Osteocyte (in vitro differentiated cells): ENCODE measurements at places on chromosomes 7 and 10.

- DNase-seq, result no peak
Observed at GRCh38 chr10:98720551-98720950, 273.8 kb upstream of the HPS1 start.

DNA sequence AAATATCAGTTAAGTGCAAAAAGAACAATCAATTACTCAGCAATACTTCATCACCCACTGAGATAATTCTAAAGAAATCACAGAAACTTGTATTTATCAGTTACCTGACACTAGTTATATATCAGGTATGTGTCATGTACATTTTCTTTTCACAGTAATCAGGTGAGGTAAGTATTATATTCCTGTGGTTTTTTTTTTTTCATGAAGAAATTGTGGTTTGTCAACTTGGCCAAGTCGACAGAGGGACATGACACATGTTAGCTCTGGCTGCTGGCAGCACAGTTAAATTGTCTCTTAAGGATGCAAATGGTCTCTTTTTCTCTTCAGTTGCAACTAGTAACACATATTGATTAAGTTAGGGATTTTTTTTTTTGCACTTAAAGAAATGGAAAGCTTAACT, 13.7 kb upstream of the GPR141 start:
- no peak for DNase-seq

GRCh38 chr10:17210361-17210760, 8.9 kb upstream of the TRDMT1 start:
- no peak for DNase-seq

- DNase-seq, result no peak
Observed at GRCh38 chr10:29387269-29387668, 98.4 kb downstream of the LYZL1 start.

- no peak for DNase-seq
Observed at GRCh38 chr7:12650080-12650479, 37.4 kb upstream of the ARL4A start.

GRCh38 chr10:121904888-121905287, 22.9 kb downstream of the ATE1 start:
- no peak for DNase-seq

DNA sequence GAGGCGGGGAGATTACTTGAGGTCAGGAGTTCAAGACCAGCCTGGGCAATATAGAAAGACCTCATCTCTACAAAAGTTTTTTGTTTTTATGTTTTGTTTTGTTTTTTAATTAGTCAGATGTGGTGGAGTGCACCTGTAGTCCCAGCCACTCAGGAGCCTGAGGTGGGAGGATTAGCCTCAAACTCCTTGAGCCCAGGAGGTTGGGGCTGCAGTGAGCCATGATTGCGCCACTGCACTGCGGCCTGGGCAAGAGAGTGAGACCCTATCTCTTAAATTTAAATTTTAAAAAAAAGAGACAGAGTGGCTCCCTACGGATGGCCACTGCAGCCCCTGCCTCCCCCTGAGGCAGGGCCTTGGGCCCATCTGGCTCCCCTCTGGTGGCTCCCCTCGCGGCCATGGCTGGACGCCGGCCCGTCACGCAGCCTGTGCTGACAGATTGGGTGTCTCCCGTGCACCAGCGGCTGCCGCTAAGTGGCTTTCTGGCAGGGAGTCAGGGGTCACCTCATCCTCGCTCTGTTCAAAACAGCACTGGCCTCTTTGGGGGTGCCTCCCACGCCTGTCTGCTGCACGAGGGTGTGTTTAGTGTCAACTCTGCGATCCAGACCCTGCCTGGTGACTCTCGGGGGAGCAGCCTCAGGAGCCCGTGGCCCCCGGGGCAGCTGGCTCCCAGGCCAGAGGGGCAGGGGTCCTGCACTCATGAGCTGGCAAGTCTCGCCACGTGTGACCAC, 44.4 kb upstream of the ELN start:
- DNase-seq, result no peak

- no peak for DNase-seq
Observed at GRCh38 chr10:127973791-127974311, 66.9 kb downstream of the PTPRE start.

DNA sequence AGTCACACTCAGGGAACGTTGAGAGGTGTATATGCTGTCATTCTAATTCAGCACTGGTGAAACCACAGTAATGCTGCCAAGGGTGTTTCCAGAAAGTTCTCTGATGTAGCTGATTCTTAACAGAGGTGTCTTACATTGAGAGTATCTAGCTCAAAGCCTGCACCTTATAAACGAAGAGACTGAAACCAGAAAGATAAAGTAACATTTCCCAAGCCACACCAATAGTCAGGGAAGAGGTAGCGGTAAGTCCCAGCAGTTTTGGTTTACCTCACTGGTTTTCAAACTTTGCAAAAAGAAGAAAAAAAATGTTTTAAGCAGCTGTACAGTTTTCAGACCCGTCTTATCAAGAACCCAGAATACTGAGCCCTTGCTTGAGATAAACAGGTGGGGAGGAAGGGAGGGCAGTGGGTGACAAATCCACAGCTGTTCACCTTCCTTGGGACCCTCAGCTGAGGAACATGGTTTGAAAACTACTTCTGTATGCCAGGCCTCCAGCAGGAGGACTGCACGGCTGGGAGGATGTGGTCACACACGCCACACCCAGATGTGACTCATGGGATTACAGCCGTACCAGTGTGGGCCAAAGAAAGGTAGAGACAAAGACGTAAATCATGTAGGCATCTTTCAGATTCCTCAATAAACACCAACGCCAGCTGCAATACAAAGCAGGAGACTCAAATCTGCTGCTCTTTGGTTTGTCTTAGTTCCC, 63.9 kb upstream of the GSDME start:
- DNase-seq, result no peak

DNA sequence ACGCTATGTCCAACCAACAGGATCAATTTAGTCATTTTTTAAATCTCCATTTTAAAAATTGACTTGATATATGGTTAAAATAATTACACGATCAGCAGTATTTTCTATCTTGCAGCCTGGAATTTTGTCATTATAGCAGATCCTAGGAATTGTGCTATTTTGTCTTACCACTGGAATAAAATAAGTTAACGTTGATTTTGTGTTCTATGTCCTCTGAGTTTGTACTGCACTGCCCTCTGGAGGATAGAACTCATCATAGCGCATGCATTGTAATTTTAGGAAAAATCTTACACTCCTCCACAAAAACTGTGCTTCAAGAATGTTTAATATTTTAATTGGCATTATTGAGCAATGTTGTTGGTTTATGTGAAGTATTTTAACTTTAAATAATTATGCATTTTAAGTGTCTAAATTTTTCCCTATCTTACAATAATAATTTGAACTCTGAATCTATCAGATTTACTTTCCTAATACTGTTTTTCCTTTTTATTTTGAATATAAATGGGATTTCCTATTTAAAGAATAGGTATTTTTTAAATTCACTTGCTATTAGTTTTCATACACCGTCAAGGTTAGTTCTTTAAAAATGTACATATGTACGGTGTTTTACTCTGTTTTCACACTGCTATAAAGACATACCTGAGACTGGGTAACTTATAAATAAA, 220.1 kb downstream of the PPP1R3A start:
- DNase-seq, result no peak

DNA sequence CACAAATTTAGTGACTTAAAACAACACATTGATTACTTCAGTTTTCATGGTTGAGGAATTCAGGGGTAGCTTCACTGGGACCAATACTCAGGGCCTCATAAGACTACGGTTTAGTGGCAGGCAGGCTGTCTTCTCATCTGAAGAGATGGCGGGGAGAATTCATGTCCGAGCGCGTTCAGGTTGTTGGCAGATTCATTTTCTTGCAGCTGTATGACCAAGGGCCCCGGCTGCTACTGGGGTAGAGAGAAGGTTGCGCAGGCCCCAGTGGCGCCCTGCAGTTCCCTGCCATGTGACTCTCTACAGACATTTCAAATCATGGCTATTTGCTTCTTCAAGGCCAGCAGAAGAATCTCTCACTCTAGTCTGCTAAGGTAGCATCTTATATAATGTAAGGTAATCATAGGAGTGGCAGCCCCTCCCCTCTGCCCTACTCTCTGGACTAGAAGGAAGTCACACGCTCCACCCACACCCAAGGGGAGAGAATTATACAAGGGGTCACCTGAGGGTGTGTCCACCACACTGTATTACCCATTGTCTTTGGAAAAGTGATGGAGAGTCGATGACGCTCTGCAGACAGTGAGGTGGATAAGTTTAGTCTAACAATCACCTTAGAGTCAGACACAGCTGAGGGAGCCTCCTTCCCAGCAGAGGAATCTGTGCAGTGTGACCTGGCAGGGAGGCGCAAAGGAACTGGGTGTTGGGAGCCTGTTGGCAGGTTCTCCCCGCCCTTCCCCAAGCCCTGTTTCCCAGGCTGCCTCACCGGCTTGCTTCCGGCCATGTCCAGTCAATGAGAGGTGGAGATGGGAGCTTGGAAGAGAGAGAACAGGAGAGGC, 35.7 kb upstream of the PLEKHA1 start:
- peak; percentile 63 for DNase-seq

- DNase-seq, result no peak
Observed at GRCh38 chr7:149409895-149410294, 51.0 kb downstream of the ZNF777 start.

DNA sequence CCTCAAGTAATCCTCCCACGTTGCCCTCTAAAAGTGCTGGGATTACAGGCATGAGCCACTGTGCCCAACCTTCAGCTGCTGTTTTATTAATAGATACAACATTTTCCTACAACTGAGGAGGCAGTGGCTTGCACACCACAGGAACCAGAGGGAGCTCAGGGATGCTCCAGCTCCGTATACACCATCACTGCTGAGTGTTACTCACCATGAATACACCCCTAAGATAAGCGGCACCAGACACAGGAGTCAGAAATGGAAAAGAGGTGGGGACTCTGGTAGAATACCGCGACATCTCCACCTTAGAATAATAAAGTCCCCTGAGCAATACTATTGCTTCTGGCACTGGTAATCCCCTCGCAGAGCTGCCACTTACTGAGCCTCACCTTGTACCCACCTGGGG, 68.7 kb upstream of the PDLIM1 start:
- DNase-seq, result no peak

GRCh38 chr10:63267414-63268148, 134.5 kb downstream of the NRBF2 start:
- DNase-seq, result no peak

DNA sequence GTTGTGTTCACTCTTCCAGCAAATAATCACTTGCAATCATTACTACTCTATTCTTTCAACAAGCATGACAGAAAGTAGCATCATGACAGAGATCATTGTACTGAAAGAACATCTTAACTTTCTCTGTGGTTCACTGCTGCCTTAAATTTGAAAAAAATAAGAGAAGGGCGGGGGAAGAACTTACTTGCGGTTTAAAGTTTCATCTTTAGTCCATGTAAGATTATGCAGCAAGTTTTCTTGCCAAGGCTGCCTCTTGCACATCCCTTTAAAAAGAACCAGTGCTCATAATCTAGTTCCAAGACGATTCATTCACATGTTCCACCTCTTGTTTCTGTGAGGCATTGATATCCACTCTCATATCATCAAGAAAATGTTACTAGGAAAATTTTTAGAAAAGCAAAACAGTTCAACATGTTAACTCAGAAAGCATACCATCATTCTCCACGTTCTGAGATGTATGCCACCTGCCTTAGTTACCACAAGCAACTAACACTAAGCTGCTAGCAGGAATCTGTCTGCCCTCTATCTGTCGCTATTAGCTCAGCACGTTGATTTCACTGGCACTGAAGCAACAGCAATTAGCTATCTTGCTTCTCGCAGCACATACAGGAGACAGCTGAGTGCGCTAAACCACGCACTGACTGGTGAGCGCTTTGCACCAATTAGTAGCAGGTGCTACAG, at the start of gene PCDH15:
PCDH15 (minus strand) TSS at position 491 of the 681 bp plus-strand sequence. CDS start 136,969 bp downstream, outside the sequence.
- no peak for DNase-seq
